ENCODE measurements at places on chromosomes 12 and 14. TPM values are rescaled to one million over a fixed set of nuclear protein-coding genes. Genes with fewer than 3 reads are reported as not detected.

SMIM41 gene
- not detected for total RNA-seq

SLCO1B3 gene
- total RNA-seq: 0.81 TPM

DNA sequence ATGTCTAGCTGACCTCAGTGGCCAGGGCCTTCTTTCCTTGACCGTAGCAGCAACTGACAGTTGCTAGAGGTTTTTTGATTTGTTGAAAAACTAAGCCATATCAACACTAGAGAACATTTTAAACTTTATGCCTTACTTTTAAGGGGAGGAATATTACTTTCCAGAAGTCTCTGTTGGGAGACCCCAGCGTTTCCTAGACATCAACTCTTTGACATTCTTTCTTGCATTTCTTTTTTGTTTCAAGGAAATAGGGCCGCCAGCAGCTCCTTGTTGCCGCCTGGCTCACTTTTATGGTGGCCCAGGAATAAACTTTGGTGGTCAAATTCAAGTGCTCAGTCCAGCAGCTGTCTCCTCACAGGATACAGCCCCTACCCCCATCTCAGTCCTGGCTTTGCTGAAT is 2.5 kb upstream of the HOXC11 start:
- no peaks in the 10 kb centered on the region for H3K27me3 ChIP-seq
- H3K4me3 ChIP-seq: no peak overlapping the region
- H3K4me1 ChIP-seq: peaks cover 4% of the 10 kb centered on the region
- no peaks in the 10 kb centered on the region for H3K36me3 ChIP-seq
- no peak for DNase-seq
- no peak overlapping the region for H3K27ac ChIP-seq

DNA sequence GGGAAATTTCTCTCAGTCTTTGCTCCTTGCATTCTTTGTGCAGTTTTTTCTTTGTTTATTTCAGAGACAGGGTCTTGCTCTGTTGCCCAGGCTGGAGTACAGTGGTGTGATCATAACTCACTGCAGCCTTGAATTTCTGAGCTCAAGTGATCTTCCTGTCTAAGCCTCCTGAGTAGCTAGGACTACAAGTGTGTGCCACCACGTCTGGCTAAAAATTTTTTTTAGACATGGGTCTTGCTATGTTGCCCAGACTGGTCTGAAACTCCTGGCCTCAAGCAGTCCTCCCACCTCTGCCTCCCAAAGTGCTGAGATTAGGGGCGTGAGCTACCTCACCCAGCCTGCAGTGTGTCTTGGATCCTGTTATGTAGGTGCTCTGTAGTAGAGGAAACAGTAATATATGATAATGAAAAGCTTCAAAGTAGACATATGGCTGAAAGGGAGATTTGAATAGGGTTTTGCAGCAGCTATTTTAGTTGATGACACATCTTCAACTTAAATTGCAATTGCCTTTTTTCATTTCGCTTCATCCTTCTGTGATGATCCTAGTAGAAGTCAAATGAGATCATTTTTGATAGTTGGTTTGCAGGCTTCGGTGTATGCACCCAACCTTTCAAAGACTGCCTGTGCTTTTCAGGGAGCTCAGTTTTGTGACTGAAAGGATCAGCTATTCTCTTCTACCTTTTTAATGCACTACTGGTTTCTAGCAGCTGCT is 75.4 kb downstream of the FUT8 start:
- H3K27me3 ChIP-seq: no peaks in the 10 kb centered on the region
- no peak overlapping the region for H3K27ac ChIP-seq
- DNase-seq: no peak
- H3K4me1 ChIP-seq: peaks cover 3% of the 10 kb centered on the region
- H3K36me3 ChIP-seq: no peaks in the 10 kb centered on the region

- no peak overlapping the region for H3K4me3 ChIP-seq
- no peaks in the 10 kb centered on the region for H3K36me3 ChIP-seq
- no peak for DNase-seq
- H3K27me3 ChIP-seq: no peaks in the 10 kb centered on the region
- no peak overlapping the region for H3K27ac ChIP-seq
These were observed 217.4 kb upstream of the PDE3A start for GRCh38 chr12:20150835-20151422.

- H3K27ac ChIP-seq: no peak overlapping the region
- H3K4me1 ChIP-seq: no peaks in the 10 kb centered on the region
- no peak for DNase-seq
- H3K27me3 ChIP-seq: no peaks in the 10 kb centered on the region
- no peaks in the 10 kb centered on the region for H3K36me3 ChIP-seq
- H3K4me3 ChIP-seq: no peak overlapping the region
These were observed 15.2 kb upstream of the ABHD12B start for GRCh38 chr14:50856660-50857059.

DNA sequence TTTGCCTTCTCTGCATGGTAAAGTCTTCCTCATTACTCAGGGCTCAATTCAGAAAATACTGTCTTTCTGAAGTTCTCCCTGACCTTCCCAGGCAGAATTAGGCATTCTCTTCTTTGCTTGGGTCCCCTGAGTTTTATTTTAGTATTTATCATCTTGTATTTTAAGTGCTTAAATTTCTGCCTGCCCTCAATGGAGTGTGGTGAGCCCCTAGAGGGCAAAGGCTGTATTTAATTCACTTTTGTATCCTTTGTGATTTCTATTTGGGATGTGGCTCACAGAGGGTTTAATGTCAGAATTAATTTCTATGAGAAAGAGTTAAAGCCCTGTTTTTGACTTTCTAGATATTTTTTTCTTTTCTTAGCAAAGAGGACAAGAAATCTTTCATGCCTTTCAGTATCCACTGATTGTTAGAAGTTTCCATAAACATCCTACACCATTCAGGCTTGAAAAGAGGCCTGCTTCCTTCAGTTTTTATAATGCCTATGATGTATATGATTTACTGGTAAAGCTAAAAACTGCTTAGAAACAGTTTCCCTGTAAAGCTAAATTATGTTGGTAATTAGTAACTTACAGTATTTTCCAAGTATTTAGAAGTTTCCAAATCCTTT is 55.6 kb upstream of the PTPRB start:
- no peak overlapping the region for H3K4me3 ChIP-seq
- H3K36me3 ChIP-seq: no peaks in the 10 kb centered on the region
- H3K4me1 ChIP-seq: no peaks in the 10 kb centered on the region
- no peak overlapping the region for H3K27ac ChIP-seq

GRCh38 chr12:109521831-109522230 is 44.4 kb downstream of the UBE3B start:
- H3K27ac ChIP-seq: no peak overlapping the region
- no peaks in the 10 kb centered on the region for H3K36me3 ChIP-seq
- DNase-seq: no peak
- no peaks in the 10 kb centered on the region for H3K27me3 ChIP-seq
- H3K4me3 ChIP-seq: no peak overlapping the region
